ENCODE measurements at places on chromosomes 5 and 9.

GRCh38 chr5:55857247-55857640 lies 6.1 kb downstream of the IL31RA start:
- DNase-seq = no peak

GRCh38 chr5:54756796-54757402 lies 228.5 kb downstream of the ESM1 start:
- DNase-seq = no peak

DNA sequence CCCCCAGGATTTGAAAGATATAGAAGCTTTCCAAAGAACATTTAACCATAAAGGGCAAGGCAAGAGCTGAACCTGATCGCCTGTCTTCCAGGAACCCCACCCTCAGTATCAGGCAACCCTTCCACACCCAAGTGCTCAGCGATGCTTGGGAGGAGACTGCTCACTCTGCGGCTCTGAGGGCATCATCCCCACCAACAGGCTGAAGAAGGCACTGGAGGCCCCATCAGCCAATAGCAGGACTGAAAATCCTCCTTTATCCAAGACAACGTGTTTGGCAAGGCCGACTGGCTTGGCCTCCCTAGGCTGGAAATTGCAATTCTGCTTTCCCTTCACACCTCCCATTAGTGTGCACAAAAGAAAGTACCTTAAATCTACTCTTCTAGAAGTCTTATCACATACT lies 1.4 kb upstream of the PPP2CA start:
- DNase-seq = no peak

DNA sequence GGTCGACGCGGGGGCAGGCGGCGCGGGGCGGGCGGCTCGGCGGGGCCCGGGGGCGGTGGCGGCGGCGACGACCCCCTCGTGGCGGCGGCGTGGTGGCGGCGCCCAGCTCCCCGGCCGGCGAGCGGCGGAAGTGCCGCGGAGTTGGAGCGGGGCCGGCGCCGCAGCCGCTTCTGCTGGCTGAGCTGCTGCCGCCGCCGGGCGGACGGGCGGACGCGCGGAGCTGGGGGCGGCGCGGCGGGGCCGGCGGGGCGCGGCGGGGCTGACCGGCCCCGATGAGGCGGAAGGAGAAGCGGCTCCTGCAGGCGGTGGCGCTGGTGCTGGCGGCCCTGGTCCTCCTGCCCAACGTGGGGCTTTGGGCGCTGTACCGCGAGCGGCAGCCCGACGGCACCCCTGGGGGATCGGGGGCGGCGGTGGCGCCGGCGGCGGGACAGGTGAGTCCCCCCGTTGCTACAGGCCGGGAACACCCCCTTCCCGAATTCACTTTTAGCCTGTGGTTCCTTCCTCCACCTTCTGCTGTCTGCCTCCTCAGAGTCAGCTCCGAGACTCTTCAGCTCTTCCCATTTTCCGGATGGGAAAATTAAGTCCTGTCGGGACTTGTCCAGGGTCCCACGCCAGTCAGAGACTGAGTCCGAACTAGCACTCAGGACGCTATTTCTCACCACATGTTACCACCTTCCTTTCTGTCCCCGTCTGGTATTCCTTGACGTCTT lies at the start of gene GALNT10:
Gene GALNT10 (plus strand): TSS at position 139 of the 710 bp plus-strand sequence. CDS start 134 bp downstream, at position 273.
- peak; percentile 63 for DNase-seq

DNA sequence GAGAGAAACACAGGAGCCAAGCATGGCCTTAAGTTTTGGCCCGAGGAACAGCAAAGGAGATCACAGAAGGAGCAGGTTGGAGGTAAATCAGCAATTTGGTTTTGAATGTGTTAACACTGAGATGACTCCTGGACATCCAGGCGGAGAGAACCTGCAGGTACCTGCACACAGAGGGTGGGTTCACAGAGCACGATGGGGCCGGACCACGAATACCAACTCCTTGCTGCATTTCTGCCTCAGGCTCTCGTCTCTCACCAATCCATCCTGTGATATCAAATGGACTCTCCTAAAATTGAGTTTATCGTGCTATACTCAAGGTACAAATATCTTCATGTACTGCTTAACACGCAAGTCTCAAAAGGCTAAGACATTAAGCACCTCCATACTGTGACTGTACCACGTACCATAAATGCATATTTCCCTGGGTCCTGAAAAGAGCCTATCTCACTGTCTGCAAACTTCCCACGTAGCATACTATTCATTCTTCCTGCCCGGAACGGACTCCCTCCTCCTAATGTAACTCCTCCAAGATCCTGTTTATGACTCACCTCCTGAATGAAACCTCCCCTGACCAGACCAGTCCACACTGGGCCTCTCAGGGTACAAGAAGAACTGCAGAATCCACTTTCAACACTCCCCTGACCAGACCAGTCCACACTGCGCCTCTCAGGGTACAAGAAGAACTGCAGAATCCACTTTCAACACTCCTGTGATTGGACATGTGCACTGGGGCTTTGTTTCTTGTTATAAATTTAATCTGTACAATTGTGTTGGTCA lies 380.8 kb upstream of the RFX3 start:
- DNase-seq = no peak

DNA sequence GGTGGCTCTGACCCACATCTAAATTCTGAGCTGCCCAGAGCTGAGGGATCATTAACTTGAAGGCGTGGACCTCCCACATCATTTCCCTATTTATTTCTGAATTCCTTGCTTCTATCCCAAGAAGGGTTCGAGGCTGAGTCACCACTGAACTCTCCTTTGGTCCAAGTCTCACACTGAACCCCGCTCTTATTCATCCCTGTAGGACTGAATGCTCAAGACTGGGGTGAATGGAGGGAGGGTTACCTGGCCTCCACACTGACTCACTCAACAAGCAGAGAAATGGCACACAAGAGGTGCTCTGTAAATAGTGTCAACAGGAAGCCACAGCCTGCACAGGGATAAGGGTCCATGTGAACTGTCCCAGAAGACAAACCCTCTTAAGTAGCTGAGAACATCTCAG lies 79.1 kb upstream of the FSTL4 start:
- DNase-seq = no peak

- no peak for DNase-seq
Observed at GRCh38 chr9:89484475-89485404, 13.2 kb downstream of the SEMA4D start.

- peak; percentile 25 for DNase-seq
Observed at GRCh38 chr5:7754997-7755596, 95.8 kb downstream of the CFAP90 start.

- no peak for DNase-seq
Observed at GRCh38 chr5:151722546-151722945, 35.8 kb upstream of the SPARC start.

DNA sequence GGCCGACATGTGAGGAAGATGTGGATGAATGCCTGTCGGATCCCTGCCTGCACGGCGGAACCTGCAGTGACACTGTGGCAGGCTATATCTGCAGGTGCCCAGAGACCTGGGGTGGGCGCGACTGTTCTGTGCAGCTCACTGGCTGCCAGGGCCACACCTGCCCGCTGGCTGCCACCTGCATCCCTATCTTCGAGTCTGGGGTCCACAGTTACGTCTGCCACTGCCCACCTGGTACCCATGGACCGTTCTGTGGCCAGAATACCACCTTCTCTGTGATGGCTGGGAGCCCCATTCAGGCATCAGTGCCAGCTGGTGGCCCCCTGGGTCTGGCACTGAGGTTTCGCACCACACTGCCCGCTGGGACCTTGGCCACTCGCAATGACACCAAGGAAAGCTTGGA lies 14.1 kb downstream of the CRB2 start:
- no peak for DNase-seq

DNA sequence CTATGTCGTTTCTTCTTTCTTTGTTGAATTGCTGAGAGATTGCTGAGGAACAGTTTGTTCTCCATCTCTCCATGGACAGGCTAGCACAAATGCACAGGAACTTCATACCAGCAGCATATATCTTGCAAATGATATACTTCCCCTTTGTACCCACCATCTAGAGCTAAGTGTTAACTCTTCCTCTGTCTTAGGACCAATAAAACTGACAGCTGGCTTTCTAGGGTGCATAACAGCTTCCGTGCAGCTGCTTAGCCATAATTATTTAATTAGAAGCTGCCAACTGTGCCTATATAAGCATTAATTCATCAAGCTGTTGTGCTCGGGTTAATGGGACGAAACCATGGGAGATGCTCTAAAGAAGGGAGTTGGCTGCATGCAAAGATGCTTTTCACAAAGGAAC lies 38.7 kb downstream of the KCTD16 start:
- no peak for DNase-seq

GRCh38 chr5:54571462-54571861 lies 53.9 kb downstream of the SNX18 start:
- no peak for DNase-seq

DNA sequence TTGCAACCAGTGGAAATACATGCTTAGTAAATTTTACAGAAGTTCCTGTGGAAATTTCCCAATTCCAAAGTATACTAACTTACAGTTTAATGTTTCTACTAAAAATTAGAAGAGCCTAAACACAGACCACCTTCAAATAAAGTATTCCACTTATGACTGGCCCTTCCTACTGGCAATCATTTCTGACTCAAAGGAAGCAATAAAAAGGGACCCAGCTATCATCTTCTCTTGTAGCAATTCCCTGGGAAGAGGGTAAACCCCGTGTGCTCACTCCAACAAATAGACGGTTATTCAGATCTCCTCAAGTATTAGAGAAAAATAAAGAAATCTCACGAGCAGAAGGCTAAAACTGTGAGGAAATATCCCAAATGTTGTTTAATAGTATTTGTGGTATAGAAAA lies 43.3 kb downstream of the GOLPH3 start:
- no peak for DNase-seq

- no peak for DNase-seq
Observed at GRCh38 chr9:86763791-86764190, 183.5 kb downstream of the GAS1 start.

- no peak for DNase-seq
Observed at GRCh38 chr9:130209422-130209821, 37.2 kb downstream of the NCS1 start.

GRCh38 chr5:178145965-178146820 lies 7.5 kb downstream of the NHP2 start:
- peak; percentile 62 for DNase-seq

GRCh38 chr5:83744821-83745220 lies 24.2 kb upstream of the HAPLN1 start:
- no peak for DNase-seq

DNA sequence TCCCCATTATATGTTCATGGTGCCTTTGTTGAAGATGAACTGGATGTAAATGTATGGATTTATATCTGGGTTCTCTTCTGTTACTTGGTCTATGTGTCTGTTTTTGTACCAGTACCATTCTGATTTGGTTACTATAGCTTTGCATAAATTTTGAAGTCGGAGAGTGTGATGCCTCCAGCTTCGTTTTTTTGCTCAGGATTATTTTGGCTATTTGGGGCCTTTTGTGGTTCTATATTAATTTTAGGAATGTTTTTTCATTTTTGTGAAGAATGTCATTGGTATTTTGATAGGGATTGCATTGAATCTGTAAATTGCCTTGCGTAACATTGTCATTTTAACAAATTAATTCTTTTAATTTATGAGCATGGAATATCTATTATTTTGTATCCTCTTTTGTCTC lies 36.6 kb upstream of the ZNF366 start:
- no peak for DNase-seq

DNA sequence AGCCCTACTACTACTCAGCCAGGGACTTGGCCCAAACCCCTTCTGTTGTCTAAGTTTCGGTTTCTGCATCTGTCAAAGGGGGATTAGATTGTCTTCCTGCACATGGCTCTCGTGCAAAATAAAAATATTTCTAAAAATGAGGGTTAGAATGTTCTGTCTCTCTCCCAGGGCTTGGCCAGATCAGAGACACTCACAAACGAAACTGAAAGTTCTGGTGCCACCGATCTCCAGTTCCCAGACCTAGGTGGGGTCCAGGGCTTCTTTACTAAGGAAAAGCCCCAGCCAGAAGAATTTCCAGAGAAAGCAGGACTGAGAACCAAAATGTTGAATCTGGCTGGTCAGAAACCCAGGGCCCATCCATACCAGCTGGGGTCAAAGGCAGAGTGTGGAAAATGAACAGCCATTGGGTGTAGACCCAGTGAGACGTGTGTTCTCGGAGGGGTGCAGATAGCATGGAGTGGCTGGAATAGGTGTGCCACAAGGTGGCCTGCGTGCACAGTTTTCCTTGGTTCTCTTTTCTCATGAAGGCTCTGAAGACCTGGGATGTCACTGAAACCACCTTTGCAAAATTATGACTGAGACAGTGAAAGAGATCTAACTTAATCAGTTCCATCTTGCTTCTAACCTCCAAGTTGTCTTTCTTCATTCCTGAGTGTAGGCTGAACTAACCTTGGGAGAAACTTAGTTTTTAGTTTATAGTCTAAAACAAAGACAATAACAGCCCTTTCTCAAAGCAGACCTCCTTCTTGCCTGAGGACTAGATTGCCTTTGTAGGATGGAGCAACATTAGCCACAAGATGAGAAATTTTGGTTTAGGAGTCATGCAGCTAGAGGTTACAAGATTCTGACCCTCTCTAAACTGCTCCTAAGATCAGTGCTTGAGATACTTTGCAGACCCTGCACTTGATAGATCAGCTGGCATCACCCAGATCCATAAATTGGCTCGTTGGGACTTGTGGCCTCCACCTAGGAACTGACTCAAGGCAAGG lies 2.3 kb upstream of the SLC23A1 start:
- DNase-seq = no peak

GRCh38 chr5:75279321-75279720 lies 42.6 kb upstream of the ANKRD31 start:
- DNase-seq = no peak

GRCh38 chr5:1796371-1797102 lies 3.1 kb downstream of the MRPL36 start:
- no peak for DNase-seq

DNA sequence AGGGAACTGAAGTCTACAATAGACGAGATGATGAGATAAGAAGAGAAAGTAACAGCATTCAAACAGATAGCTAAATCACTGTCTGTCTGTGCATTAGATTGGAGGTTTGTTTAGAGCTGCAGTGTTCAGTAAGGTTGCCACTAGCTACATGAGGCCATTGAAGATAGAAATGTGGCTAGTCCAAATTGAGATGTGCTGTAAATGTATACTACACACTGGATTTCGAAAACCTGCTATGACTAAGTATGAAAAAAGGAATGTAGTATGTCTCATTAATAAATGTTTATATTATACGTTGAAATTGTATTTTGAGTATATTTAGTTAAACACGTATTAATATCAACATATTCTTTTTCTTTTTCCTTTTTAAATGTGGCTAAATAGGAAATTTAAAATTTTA lies 142.1 kb downstream of the XRCC4 start:
- DNase-seq = no peak

- DNase-seq = no peak
Observed at GRCh38 chr5:163773226-163773625, 267.8 kb downstream of the MAT2B start.

GRCh38 chr9:120362446-120362845 lies 217.5 kb downstream of the CDK5RAP2 start:
- DNase-seq = no peak

GRCh38 chr5:53323943-53324642 lies 156.3 kb upstream of the FST start:
- no peak for DNase-seq

All from D721Med (cell line).